Activated B cell treated with CpG ODN at 0.5 μM for 24 hours (primary cell): ENCODE measurements at places on chromosomes 13 and 19. TPM values are rescaled to one million over a fixed set of nuclear protein-coding genes. Genes with fewer than 3 reads are reported as not detected.

GRCh38 chr19:23916991-23917390 is 2.3 kb downstream of the ZNF726 start:
- no peak overlapping the region for H3K27ac ChIP-seq
- no peaks in the 10 kb centered on the region for H3K27me3 ChIP-seq
- H3K4me3 ChIP-seq, result no peak overlapping the region

DNA sequence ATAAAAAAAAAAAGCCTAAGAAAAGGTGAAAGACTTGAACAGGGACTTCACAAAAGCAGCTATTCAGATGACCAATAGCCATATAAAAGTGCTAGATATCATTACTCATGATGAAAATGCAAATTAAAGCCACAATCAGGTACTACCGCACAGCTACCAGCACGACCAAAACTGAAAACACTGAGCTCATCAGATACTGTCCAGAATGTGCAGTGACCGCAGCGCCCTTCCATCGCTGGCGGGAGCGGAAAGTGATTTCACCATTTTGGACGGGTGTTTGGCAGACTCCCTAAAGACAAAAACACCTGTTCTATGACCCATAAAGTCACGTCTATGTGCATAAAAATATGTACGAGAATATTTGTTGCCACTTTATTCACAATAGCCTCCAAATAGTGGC is 60.7 kb downstream of the SLC6A16 start:
- peaks cover 13% of the 10 kb centered on the region for H3K27me3 ChIP-seq
- no peaks in the 10 kb centered on the region for H3K36me3 ChIP-seq
- no peak for DNase-seq
- peaks cover 6% of the 10 kb centered on the region for H3K4me1 ChIP-seq

DNA sequence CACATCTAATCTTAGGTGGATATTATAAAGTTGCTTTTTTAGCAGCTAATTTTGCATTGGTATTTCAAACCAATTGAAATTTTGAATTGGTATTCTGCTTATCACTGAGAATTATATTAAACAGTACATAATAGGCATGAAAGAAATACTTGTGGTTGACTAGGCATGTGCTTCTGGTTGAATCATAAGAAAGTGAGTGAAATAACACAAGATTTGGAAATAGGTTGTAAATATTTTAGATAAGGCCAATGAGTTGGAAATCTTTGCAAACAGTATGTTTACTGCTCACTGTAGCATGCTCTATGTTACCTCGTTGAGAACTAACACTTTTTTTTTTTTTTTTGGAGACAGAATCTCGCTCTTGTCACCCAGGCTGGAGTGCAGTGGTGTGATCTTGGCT is 66.8 kb upstream of the RFC3 start:
- no peak overlapping the region for H3K4me3 ChIP-seq
- H3K27ac ChIP-seq, result no peak overlapping the region
- H3K27me3 ChIP-seq, result peaks cover 24% of the 10 kb centered on the region
- no peaks in the 10 kb centered on the region for H3K36me3 ChIP-seq
- peaks cover 2% of the 10 kb centered on the region for H3K4me1 ChIP-seq
- no peak for DNase-seq

- no peaks in the 10 kb centered on the region for H3K27me3 ChIP-seq
- H3K27ac ChIP-seq, result no peak overlapping the region
- no peaks in the 10 kb centered on the region for H3K36me3 ChIP-seq
Observed at GRCh38 chr13:108755083-108755482, 125.7 kb downstream of the MYO16 start.

GRCh38 chr19:29277102-29277501 is 64.2 kb upstream of the UQCRFS1 start:
- H3K27ac ChIP-seq, result no peak overlapping the region
- H3K36me3 ChIP-seq, result no peaks in the 10 kb centered on the region
- peaks cover 6% of the 10 kb centered on the region for H3K4me1 ChIP-seq

DNA sequence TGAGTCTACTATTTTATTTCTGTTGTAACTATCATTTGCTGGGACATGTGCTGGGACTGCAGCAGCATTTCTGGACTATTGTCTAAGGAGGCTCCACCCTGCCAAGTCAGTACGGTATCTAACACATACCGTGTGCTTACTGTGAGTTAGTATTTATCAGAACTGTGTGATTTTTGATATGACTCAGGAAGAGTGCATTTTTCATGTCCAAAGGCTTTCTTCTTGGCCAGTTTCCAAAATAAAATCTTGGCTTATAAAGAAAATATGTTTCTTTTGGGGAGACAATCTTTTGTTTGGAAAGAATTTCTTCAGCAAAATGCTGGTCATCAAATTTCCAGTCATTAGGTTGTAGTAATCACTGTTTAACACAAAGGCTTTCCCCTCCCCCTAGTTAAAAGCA is 11.6 kb downstream of the PARP4 start:
- H3K4me1 ChIP-seq, result no peaks in the 10 kb centered on the region
- no peak overlapping the region for H3K27ac ChIP-seq
- no peak for DNase-seq
- H3K27me3 ChIP-seq, result no peaks in the 10 kb centered on the region
- no peak overlapping the region for H3K4me3 ChIP-seq
- H3K36me3 ChIP-seq, result peaks cover 65% of the 10 kb centered on the region

DNA sequence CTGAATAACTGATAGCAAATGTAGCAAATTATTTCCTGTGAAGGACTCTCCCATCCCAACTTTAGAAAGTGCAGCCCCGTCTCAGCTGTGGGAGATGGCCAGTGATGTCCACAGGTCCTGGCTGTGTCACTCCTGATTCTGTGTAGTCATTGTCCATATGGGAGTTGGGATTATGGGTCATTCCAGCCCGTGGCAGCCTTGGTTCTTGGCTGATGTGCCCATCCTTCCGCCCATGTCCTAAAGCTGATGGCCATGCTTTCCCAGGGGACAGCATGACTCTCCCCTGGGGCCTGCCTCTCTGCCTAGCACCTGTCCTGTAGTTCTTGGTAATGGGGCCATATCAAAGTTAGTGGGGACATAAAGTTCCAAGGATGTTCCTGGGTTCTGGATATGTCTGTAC is 43.9 kb upstream of the C1QTNF9 start:
- no peak overlapping the region for H3K27ac ChIP-seq
- peaks cover 42% of the 10 kb centered on the region for H3K4me1 ChIP-seq
- no peak overlapping the region for H3K4me3 ChIP-seq
- no peaks in the 10 kb centered on the region for H3K36me3 ChIP-seq
- no peak for DNase-seq

LONP1 gene
- total RNA-seq, result 72.9 and 77.5 TPM in 2 replicates

C19orf67 gene
- total RNA-seq, result not detected in 2 replicates

CPAMD8 gene
- 1.7 and 1.8 TPM in 2 replicates for total RNA-seq

CD70 gene
- total RNA-seq, result 29.3 and 29.7 TPM in 2 replicates

ZNF610 gene
- total RNA-seq, result 1.1 and 2.0 TPM in 2 replicates

ZFP28 gene
- 6.2 and 6.5 TPM in 2 replicates for total RNA-seq

NKG7 gene
- total RNA-seq, result 1.6 and 2.1 TPM in 2 replicates
